ENCODE measurements at places on chromosomes 13 and 19. TPM values are rescaled to one million over a fixed set of nuclear protein-coding genes. Genes with fewer than 3 reads are reported as not detected.
A peak's percentile ranks its signal among the peaks of the same experiment; 100 is the strongest.

GRCh38 chr19:17843292-17843827 is 4.4 kb downstream of the JAK3 start:
- no peak for DNase-seq

DNA sequence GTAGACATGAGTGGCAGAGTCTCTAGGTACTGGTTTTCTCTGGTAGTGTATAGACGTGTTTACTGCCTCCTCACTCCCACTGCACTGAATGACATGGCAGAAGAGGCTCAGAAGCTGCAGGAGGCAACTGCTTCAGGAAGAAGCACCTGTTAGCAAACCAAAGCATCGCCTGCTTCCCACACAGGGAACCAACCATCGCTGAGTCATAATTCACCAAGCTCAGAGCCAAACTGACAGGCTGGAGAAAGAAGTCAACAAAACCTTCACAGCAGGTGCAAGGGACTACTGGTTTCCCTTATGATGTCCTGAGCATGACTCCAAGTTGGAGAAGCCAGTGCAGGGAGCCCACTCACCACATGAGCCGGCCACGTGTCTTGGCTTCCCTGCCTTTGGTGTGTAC is 69.8 kb downstream of the KCTD12 start:
- no peak for DNase-seq

GRCh38 chr19:17686023-17686521 is 2.1 kb downstream of the UNC13A start:
- peak; percentile 42 for DNase-seq

- no peak for DNase-seq
Measured at GRCh38 chr19:47404334-47405196, 14.8 kb downstream of the MEIS3 start.

DNA sequence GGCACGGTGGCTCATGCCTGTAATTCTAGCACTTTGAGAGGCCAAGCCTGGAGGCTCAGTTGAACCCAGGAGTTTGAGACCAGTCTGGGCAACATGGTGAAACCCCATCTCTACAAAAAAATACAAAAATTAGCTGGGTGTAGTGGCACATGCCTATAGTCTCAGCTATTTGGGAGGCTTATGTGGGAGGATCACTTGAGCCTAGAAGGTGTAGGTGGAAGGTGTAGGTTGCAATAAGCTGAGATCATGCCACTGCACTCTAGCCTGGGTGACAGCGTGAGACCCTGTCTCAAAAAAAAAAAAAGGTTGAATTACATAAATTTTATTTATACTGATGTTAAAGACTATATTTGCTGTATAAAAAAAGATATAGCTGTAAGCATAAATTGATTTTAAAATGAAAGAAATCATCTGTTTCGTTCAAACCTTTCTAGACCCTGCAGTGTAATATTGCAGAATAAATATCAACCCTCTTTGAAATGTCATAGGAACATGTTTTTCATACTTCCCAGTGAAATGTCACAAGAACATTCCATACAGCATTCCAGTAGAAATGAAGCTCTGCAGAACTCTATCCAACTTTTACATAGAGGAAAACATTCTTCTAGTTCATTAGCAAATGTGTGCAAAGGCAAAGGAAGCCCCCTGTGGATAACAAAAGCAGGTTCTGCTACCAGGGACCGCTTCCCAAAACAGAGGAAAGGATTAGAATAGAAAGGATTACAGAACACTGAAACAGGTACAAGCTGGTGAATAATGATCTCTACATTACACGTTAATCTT is 76.0 kb downstream of the CAB39L start:
- peak; percentile 34 for DNase-seq

GRCh38 chr19:39150235-39150634 is 24.6 kb downstream of the PAK4 start:
- no peak for DNase-seq

DNA sequence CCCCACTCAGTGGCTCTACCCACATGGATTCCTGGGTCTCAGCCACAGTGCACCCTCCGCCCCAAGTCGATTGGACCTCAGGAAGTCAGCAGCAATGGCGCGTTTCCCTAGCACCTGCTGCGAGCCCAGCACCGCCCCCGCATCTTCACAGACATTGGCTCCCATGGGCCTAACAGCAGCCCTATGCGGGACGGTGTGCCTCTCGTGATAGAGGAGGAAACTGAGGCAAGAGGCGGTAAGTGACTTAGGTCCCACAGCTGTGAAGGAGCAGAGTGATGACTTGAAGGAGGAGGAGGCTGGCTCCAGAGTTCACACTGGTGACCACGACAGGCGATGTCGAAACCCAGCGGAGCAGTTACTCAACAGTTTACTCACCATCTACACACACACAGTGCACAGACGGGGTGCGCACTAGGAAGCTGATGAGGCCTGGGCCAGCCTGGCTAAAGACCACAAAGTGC is 104.5 kb upstream of the SOX1 start:
- no peak for DNase-seq

DNA sequence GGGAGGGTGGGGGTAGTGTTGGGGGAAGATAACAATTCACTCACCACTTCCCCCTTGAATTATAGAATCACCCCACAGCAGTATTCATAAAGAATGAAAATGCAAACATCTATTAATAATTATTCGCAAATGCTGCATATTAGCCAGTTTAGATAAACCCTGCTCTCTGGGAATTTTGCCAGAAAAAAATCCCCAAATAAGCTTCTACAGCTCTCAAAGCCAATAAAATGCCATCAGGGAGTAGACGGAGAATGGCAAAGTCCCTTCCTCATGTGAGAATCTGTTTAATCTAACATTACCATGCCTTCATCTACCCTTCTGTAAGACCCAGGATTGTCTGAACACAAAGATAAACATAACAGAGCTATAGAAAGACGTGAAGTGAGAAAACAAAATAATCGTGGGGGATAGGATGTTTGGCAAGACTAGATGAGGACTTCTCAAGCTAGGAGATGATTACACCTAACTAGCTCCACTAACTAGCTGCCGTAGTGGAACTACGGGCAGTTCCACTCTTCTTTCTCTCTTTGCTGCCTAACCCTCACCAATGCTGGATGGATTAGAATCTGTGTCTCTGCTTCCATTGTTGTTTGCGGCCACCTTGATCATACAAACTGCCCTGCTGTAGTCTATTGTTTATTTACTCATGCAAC is 32.4 kb upstream of the CACNA1A start:
- DNase-seq = no peak

GRCh38 chr13:51966186-51966585 is 45.1 kb downstream of the ATP7B start:
- DNase-seq = no peak

DNA sequence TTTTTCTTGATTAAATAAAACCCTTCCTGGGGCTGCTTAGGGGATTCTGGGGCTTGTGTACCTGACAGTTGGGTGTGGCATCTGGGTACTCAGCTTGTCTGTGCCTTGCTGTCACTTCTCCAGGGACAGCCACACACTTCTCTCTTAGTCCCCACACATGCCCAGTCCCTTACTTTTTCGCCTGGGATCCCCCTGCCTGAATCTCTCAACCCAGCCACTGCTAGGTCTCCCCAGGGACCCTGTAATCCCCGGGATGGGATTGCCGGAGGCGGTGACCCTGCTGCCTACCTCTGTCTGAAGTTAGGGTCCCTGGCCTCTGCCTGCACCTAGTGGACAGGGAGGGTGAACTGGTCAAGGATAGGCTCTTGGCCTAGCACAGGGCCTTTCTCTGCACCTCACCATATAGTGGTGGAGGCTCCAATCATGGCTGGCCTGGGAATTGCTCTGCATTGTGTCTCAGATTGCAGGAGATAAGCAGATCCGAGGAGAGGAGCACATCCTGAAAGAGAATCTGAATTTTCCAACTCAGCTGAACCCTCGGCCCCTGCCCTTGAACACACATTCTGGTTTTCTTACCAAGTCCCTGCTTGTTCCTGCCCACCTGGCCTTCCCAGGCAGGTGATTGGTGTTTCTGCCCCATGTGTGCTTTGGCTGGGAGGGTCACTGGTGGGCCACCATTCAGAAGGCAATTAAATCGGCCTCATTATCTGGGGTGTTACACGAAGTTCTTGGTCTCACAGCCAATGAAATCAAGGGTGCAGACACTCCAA is 8.7 kb upstream of the ZNF492 start:
- DNase-seq = no peak

DNA sequence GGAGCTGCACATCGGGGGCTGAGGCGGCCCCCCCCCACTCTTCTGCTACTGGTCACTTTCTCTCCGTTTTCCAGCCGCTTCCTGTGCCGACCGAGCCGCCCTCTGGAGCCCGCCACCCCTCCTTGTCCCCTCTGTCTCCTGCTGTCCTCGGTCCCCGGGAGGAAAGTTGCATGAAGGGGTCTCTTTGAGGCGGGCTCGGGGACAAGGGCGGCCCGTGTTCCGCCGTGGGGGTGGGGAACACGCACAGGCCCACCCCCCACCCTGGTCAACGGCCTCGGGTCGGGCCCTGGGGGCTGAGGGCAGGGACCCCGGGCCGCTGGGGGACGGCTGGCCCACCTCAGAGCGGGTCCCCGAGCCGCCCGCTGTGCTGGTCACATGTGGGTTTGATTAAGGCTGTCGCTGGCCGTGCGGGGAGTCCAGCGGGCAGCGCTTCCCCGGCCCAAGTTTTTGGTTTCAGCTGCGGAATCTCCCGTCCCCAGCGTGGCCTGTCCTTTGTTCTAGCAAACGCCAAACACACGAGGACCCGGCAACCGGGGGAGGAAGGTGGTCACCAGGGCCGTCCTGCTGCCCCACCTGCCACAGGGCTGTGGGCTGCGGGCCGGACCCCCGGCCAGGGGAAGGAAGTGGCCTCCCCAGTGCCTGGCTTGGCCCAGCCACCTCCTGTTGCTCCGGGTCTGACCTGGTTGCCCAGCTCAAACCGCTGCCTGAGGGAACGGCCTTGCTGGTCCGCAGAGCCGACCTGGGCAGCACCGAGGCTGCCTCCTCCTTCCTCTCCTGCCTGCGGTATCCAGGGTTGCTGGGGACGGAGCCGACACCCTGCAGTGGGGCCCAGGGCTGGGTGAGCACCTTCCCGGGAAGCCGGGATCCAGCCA is 1.9 kb downstream of the EFNA2 start:
- DNase-seq = no peak

DNA sequence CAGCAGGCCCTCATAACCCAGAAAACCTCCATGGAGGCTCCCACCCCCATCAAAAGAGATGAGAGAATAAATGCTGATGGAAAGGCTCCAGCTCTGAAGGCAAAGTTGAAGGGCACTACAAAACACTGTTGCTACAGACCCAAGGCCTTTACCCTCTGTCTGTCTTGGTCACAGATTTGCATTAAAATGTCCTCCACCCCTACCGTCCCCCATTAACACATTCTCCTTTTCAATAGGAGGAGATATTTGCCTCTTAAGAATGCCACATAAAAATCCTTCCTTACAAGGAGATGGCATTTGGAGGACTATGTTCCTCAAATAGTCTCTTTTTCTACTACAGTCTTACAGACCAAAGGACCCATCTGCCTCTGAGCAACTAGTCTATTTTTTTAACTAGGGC is 361.5 kb downstream of the ENOX1 start:
- DNase-seq = no peak

GRCh38 chr13:84315527-84315926 is 433.3 kb upstream of the SLITRK1 start:
- DNase-seq = no peak

DNA sequence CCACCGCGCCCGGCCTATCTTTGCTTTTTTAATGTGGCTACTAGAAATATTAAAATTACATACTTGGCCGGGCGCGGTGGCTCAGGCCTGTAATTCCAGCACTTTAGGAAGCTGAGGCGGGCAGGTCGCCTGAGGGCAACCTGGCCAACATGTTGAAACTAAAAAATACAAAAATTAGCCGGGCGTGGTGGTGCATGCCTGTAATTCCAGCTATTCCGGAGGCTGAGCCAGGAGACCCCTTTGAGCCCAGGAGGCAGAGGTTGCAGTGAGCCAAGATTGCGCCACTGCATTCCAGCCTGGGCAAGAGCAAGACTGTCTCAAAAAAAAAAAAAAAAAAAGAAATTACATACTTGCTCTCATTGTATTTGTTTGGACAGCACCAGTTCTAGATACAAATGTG is 34.8 kb upstream of the DPRX start:
- DNase-seq = no peak

- DNase-seq = no peak
Measured at GRCh38 chr19:45592366-45592765, 7.8 kb upstream of the OPA3 start.

DNA sequence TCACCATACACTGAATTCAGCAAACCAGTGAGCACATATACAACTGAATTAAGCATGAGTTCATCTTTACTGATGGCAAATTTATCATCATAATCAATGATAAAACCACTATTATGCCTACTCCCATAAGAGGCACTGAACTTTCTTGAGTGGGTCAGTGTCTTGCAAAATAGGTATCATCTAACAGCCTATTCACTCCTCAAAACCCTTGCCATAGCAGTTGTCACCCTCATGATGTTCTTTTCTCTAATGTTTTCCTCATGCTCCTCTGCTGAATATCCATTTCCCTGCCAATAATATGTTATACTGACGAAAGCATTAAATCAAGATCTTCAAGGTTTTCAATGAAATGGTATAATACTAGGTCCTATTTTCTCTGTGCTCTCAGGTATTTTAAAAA is 5.6 kb downstream of the ARGLU1 start:
- DNase-seq = no peak

DNA sequence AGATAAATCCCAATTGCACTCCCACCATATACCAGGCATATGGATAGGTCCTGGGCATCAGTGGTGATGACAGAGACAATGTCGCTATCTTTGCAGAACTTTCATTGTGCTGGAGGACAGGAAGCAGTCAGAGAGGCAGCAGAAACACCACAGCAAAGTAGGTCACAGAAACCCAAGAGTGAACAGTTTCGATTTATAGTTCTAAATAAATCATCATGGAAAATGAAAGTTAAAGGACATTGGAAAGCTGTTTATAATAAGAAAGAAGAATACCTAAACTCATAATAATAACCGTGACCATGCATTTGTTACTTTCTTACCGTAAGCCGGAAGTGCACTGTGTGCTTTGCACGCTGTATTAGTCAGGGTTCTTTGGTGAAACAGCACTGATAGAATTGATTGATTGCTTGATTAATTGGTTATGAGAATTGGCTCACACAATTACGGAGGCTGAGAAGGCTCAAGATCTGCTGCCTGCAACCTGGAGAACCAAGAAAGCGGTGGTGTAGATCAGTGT is 38.9 kb downstream of the ALOX5AP start:
- no peak for DNase-seq

DNA sequence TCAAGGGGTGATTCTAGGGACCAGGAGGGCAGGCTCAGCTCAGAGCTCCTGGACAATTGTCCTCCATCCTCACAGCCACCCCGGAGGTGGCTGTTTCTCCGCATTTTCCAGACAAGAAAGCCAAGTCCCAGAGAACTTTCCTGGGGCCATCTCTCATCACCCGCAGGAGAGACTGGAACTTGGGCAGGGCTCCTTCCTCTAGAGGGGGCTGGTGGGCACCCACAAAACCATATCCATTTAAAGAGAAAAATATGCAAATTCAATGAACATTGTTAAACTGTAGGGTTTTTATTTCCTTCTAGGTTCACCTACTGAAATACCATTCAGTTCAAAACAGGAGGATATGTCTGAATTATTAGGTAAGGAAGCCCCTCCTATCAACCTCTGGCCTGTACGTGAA is 16.6 kb downstream of the SPACA7 start:
- DNase-seq = no peak

Gene SULT2B1
- total RNA-seq = not detected

Gene C1QTNF9B
- total RNA-seq = 0.33 TPM

Gene ZNF473
- total RNA-seq = 6.3 TPM

Gene FAAP24
- total RNA-seq = 2.4 TPM

Gene CCDC70
- total RNA-seq = not detected

Gene GPR32
- total RNA-seq = not detected
